Mammary epithelial cell (primary cell): ENCODE measurements at places on chromosomes 16 and 17.
A peak's percentile ranks its signal among the peaks of the same experiment; 100 is the strongest.

DNA sequence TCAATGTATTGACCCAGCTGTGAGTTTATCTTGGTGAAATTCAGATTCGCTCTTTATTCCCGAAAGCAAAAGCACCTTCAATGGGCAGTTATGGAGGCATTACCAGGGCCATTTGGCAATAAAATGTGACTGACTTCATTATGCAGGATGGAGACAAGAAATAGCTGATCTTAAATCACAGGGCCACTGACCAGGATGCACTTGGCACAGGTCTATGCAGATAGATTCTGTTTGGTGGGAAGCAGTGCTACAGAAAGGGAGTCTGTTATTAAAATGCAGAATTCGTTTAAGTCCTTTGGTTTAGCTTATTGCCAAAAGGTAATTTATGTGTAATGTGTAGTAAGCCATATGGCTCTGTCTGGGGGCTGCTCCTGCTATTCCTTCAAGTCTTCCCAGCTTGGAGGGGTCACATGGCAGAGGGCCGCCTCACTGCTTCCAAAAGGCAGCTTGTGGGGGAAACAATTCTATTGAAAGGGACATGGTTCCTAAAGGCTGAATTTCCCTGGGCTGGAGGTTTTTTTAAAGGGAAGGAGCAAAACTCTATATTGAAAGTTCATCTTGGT is 239.8 kb downstream of the HS3ST4 start:
- no peak for DNase-seq

- DNase-seq = no peak
Measured at GRCh38 chr17:79654960-79655382, 44.1 kb upstream of the RBFOX3 start.

GRCh38 chr16:58814348-58814801 is 80.3 kb upstream of the GOT2 start:
- DNase-seq = peak; percentile 26

DNA sequence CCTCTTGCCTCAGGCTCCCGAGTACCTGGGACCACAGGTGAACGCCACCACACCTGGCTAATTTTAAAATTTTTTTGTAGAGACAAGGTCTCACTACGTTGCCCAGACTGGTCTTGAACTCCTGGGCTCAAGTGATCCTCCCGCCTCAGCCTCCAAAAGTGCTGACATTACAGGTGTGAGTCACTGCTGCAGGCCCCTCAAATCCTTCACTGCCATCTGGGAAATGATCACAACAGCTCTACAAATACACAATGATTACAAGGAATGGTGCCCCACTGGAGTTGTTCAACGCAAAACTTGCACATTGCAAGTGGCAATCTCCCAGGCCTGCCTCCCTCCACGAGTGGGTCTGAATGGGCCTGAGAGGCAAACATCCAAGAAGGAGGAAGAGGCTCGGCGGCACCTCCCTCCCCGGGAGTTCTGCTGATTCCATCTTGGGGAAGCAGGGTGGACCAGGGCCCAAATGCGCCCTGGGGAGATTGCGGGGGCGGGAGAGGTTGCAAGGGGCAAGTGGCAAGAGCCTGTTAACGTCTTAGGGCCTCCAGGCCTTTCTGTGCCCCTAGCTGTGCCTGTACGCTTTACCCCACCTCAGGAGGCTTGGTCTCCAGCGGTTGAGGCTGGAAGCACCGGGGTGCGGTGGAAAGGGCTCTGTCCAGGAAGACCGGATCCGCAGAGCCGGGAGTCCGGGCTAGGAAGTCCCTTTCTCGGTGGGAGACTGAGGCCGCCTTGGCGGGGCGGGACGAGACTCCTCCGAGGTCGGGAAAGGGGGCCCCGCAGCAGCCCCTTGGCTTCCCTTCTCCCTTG is 656 bp upstream of the IGFBP4 start:
- DNase-seq = no peak

DNA sequence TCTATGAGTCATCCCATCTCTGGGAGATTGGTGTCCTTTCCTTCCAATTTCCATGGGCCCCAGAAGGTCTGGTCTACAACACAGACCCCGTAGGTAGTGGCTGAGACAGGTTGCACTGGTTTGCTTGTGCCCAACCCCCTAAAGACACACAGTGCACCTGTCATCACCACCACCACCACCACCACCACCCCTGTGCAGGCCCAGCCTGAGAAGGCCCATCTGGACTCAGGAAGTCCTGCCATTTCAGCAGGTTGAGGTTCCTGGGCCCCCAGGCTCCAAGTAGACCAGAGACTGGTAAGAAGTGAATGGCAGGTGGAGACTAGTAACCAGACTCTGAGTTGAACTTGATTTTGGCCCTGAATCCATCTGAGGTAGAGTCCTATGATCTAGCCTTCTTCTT is 25.9 kb upstream of the PHB1 start:
- DNase-seq = no peak

DNA sequence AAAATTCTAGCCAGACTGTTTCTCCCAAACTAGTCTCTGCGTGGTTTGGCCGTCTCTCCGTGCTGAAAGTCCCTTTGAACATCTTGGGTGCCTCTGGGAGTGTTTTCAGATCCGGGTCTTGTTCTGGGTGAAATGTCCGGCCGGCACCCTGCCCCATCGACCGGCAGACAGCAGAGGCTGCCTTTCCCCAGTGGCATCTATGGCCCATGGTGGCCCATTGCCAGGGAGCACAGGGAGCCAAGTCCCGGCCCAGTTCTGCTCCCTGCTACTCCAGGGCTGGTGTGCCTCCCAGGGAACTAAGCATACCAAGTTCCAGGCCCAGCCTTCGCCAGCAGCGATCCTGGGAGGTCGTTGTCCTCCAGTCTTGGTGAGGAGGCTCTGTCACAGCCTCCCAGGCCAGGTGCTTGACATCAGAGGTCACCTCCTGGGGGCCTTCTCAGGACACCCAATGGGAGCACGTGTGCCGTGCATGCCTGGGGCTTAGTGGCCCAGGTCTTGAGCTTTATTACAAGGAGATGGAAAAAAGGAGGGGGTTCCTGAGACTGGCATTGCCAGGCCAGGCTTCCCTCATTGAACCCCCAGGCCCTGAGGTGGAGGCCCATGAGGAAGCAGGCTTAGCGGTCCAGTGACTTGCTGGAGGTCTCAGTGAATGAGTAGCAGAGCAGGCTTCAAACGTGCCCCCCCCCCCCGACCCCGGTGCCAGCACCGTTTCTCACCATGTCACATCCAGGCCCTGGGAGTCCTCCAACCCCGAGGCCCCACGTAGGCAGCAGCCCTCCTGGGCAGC is 54.0 kb downstream of the PGS1 start:
- no peak for DNase-seq

DNA sequence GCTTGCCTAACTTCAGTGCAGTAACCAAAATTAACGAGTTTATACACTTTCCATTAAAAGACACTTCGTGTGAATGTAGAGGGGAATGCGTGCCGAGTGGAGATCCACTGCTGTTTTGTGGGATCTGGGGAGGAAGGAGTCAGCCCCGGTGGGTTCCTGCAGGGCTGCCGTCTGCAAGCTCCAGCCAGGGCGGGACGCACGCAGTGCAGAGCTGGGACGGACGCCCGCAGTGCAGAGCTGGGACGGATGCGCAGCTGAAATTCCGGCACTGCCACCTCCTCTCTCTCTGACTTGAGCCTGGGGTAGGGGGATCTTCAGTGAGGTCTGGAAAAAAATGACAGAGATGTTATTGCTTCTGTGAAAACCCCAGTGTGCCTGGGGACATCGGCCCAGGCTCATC is 16.5 kb upstream of the ZC3H18 start:
- DNase-seq = no peak
